NCI-H1930 (cell line): ENCODE measurements at places on chromosomes 13 and 19.

DNA sequence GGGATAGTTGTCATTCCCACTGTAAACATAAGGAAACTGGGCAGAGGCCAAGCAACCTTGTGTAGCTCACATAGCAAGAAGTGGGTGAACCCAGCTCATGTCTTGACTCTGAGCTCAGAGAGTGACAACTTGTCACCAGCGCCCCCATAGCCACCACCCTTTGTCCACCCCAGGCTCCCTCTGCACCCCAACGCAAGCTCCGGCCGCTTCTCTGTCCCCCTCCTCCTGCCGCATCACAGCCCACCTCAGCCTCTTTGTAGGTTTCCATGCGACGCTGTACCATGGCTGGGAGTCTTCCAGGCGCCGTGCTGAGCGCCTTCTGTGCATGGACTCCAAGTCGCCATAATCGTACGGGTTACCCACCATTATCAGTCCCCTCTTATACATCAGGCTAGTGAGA is 3.3 kb downstream of the GP6 start:
- no peak for DNase-seq

DNA sequence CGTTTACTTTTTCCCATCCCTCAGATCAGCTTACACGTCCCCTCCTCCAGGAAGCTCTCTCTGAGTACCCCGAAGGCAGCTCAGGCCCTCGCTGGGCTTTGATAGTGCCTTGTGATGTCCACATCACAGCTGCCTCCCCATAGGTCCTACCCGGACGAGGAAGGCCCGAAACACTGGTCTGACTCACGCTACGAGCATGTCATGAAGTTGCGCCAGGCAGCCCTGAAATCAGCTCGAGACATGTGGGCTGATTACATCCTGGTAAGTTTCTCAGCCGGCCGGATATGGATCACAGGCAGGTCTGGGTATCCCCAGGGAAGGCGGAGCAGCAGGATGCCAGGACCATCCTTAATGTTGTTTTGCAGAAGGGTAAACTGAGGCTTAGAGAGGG is 4.8 kb downstream of the COLGALT1 start:
- no peak for DNase-seq

DNA sequence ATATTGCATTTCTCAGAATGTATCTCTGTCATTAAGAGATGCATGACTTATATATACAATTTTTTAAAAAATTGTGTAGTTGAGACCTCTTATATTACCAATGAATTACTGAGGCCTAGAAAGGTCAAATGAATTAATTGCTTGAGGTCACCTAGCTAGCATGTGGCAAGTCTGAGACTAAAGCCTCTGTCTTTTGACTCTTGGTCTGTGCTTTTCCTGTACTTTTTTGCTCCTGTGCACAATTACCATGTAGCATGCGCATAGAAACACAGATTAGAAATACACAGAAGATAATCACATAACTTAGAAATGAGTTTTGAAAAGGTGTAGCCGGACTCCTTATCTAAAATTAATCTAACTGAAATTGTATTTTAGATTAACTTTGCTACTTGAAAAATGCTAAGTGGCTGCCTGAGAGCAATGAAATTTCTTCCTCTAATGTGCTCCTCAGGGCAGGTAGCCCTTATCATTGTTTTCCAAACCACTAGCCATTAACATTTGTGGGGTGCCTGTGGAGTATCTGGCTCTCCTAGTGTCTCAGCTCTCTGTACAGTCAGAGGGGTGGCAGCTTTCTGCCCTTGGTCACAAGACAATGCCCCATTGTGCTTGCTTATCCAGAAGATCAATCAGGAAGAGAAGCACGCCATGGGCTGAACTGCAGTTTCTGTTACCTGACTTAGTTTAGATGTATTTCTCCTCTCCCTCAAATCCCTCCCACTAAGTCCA is 119.6 kb downstream of the RFC3 start:
- DNase-seq, result no peak

DNA sequence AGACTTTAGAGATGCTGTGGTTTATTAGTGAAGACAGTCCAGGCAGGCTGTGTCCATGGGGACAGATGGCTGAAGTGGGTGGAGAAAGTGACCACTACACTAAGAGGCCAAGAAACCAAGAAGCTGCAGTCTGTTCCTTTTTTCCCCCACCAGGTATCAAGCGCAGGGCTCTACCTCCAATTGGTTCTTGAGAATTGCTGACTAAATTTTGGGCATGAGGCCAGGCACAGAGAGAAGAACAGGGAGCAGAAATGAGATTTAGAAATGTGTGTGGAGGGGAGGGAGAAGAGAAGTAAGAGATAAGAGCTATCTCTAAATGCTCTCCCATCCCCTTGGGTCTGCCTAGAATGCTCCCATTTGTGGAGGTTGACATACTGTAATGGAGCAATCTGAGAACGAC is 12.3 kb upstream of the CYSLTR2 start:
- no peak for DNase-seq

DNA sequence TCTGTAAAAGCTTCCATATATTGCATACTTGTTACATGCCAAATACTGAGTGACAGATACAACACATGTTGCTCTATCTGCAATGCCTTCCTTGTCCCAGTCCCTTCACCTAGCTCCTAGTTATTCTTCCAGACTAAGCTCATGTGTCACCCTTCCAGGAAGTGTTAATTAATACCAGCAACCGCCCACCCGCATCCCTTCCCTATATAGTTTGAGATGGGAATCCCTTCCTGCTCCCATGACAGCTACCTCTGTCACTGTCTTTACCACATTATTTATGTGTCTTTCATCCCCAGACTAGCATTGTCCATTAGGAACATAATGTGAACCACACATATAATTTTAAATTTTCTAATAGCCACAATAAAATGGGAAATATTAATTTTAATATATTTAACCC is 49.5 kb upstream of the FRY start:
- DNase-seq, result no peak

DNA sequence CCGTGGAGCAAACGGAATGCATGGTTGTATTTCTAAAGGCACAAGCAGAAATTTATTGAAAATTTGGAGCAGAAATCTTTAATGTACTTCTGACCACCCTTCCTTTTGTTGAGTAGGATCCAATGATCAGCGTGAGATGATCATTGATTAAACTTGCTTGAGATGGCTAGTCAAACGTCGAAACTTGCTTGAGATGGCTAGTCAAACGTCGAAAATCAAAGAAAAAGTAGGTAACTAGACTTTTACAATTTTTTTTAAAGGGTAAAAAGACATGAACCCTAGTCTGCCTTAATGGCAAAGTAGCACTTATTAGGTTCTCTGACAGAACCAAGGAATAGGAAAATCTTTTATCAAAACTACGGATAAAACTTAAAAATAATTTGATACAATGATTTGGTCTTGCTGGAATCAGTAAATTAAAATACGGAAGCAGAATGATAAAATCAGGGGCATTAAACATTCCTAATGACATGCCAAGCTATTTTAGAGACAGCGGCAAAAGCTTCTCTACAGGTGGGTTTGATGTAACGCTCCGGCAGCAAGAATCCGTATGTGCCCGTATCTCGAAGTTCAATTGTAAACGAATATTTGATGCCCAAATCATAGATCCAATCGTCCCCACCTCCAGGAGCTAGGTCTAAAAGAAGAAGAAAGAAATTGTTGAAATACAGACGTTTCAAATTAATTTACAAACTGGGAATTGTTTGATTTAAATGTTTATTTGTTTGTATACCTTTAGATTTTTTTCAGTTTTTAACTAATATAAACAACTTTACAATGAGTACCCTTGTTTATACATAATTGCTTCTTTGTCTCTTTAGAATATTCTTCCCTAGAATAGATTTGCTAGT is 841 bp upstream of the ZC3H13 start:
- no peak for DNase-seq

- no peak for DNase-seq
Observed at GRCh38 chr19:29622166-29623070, 16.3 kb downstream of the POP4 start.

DNA sequence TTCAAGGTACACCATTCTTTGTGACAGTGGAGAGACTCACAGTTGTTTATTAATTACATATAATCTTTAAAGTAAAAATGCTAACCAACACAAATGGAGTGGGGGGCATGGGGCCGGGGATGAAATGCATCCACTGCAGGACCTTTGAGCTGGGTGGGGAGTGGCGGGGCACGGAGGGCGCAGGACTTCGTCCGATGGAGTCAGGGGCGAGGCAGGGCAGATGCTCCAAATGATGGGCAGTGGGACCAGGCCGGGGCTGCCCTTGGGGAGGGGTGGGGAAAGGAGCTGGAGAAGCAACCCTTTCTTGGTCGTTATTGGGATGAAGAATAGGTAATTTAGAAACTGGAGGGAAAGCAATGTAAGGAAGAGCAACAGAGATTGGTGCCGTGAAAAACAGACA is 220.0 kb downstream of the TEX29 start:
- DNase-seq, result no peak

- DNase-seq, result peak; percentile 34
Observed at GRCh38 chr13:31538067-31539042, 201.0 kb upstream of the RXFP2 start.

GRCh38 chr19:3612901-3613741 is 6.4 kb upstream of the TBXA2R start:
- DNase-seq, result no peak

- no peak for DNase-seq
Observed at GRCh38 chr13:62035981-62036380, 620.3 kb upstream of the PCDH20 start.

GRCh38 chr13:110775576-110775975 is 62.1 kb downstream of the ING1 start:
- no peak for DNase-seq

DNA sequence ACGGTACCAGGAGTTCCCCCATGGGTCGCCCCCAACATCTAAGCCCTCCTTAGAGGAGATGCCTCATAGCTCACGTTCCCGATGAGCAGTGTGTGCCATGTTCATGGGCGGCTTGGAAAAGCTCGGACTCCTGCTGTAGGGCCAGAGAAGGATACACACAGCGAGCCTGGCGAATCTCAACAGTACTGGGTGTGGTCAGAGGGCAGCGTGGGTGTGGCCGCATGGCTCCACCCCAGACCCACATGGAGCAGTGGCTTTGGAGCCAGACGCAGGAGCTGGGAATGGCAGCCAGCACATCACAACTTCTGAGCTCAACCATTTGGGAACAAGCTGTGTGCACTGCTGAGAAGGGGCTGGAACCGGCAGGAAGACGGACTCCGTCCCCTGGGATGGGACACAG is 15.6 kb downstream of the CAPS start:
- DNase-seq, result no peak

DNA sequence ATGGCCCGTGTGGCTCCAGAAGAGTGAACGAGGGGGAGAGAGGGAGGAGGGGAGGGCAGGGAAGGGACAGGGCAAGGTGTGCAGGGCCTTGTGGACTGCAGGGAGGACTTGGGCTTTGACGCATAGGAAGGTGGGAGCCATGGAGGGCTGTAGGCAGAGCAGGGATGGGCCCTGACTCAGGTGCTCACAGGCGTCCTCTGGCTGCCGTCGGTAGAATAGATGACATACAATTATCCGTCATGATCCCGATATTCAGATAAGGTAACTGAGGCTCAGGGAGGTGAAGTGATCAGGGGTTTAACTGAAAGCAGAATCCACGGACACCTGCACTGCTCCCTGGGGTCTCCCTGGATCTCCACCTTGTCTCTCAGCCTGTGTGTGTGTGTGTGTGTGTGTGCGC is 3.4 kb downstream of the C3 start:
- DNase-seq, result no peak

DNA sequence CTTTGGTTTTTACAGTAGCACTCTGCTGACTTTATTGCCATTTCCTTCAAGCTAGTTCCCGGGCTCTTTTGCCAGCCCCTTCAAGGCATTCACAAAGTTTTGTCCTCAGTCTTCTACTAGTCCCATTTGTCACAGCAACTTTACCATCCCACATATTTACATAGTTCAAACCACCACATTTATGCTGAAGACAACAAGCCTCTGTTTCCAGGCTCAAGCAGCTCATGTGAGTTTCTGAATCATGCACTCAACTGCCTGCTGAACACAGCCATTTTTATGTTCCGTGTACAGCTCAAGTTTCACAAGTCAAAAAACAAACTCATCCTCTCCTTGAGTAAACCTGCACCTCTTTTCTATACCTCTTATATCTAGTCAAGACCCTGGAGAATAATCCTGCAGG is 977.0 kb upstream of the SLC10A2 start:
- no peak for DNase-seq

GRCh38 chr19:50705422-50706019 is 14.1 kb downstream of the SHANK1 start:
- peak; percentile 58 for DNase-seq

DNA sequence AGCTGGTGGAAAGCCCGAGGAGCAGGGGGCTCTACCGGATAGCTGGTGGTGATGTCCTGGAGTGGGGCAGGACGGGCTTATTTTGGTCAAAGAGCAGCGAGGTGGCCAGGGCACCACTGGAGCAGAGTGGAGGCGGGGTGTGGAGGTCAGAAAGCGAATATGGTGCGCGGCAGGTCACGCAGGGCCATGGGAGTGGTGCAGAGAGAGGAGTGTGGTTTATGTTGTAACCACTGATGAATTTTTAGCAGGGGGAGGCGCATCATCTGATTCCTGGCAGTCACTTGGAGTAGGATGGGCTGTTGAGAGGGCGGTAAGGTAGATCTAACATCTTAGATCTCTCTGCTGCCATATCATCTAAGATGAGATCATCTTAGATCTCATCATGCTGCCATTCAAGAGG is 1.4 kb upstream of the ZNF414 start:
- no peak for DNase-seq

DNA sequence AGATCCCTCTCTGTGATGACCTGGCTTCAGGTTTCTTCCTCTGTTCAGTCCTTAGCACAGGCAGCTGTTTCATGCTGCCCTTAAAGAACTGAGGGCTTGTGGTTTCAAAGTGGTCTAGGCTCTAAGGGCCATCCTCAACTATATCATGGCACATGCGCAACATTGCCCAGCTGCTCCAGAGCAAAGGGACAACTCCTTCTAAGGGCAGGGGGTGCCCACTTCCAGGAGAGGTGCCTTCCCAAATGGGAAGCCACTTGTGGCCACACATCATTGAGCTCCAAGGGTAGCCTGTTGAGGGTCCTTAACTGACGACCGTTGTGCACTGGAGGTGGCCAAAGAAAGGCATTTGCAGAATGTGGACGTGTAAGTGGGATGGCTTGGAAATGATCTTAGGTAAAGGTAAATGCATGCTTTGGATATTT is 7.3 kb downstream of the GPR183 start:
- no peak for DNase-seq

DNA sequence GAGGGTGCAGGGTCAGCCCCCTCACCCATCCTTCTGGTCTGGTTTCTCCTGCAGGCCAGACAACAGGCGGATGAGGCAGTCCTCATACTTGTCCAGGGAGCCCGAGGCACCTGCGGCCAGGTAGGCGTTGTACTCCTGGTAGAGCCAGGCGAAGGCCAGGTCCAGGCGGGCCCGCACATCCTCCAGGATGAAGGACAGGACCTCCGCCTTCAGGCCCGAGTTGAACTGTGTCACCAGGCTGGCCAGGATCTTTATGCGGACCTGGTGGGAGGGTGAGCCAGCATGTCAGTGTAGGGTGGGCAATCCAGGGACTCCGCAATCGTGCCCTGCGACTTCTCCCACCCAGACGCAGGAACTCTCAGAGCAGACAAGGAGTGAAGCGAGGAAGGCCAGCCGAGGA is 13.8 kb upstream of the RSPH6A start:
- no peak for DNase-seq

DNA sequence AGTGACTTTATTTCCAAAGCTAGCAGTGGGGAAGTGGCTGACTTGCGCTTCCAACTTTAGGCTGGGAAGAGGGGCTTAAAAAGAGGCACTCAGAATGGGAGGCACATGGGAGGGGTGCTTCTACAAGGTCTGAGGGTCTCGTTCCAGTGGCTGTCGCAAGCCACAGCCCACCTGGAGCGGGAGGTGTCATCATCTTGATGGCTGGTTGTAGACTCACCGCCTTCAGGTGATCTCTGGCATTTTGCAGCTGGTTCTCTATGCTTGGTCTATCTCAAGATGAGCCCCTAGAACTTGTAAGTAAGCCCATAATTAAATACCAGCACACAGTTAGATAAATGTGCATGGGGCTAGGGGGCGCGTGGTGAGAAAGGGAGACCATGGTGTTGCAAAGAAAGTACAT is 9.2 kb downstream of the TEX29 start:
- no peak for DNase-seq
